ENCODE measurements at places on chromosomes 2 and 18.

- no peak for DNase-seq
Measured at GRCh38 chr18:79798999-79799370, 1.2 kb downstream of the KCNG2 start.

GRCh38 chr2:85866165-85866659, 22.6 kb downstream of the ST3GAL5 start:
- DNase-seq = no peak

GRCh38 chr2:905091-905832, 45.4 kb upstream of the SNTG2 start:
- DNase-seq = no peak

DNA sequence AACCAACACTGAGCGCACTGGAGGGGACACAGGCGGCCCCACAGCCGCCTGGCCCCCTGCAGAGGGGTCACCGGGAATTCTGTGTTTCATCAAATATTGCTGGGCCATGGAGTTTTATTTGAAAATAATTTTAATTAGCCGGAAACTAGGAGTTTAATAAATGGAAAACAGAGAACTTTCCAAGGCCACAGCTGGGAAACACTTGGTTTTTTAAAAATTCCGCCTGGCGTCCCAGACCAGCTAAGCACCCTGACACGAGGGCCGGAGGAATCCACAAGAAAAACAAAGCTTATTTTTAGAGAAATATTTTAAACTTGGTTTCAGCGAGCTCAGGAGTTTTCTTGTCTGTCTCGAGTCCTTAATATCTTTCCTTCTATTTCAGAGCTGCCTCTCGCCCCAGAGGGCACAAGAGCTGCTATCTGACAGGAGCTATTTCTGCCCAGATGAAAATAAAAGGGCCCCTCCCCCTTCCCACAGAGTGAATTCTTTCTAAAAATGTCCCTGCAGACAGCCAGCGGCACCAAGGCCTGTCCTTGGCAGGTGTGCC, 8.2 kb downstream of the ZFP36L2 start:
- DNase-seq = no peak

DNA sequence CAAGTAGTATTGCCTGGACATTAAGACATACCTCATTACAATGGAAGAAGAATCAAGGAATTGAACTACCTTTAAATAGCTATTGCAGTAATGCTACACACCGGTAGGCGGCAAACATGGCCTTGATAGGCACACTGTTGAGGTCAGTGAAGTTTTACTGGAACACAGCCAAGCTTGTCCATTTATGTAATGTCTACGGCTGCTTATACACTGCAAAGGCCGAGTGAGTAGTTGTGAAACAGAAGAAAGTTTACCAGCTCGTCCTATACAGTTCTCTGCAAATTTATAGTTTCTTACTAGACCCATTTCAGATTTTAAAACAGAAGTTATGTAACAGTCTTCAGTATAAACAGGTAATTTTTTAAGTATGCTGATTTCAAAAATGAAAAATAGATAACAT, 38.8 kb downstream of the PPP4R1 start:
- no peak for DNase-seq

DNA sequence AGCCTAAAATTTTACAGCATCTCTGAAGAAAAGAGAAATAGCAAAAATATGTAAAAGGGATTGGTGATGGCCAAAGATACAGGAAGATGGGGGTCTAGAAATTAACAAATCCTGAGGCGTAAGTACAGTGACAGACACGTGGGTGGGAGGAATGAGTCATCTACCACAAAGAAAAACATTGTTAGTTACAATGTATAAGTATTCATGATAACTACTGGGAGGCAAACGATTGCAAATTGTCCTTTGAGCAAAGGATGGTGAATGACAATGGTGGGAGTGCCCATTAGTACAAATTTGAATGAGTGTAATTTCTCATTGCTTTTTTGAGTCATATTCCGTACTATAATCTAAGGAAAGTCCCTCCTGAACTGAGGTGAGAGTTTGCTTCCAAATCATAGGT, 809.0 kb upstream of the FAM98A start:
- no peak for DNase-seq

GRCh38 chr2:128304715-128305554, 13.7 kb downstream of the HS6ST1 start:
- peak; percentile 19 for DNase-seq

- no peak for DNase-seq
Measured at GRCh38 chr18:30572214-30572613, 470.3 kb downstream of the DSC3 start.

GRCh38 chr2:148282201-148282600, 261.3 kb downstream of the MBD5 start:
- DNase-seq = no peak

DNA sequence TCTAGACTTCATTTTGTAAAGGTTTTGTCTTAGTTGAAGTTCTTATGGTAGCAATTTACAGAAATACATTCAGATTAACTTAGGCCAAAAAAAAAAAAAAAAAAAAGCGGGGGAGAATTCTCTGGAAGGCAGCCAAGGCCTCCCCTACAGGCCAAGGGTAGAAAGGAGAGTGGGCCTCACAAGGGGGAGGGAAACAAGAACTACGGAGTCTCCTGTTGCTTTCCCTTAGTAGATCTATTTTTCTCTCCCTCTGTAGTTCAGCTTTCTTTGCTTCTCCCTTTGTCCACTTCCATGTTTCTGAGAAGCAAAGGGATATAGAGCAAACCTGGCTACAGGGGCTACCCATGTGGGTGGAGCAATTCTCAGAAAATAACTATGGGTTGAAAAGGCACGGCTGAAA, 2.4 kb upstream of the STK11IP start:
- no peak for DNase-seq

DNA sequence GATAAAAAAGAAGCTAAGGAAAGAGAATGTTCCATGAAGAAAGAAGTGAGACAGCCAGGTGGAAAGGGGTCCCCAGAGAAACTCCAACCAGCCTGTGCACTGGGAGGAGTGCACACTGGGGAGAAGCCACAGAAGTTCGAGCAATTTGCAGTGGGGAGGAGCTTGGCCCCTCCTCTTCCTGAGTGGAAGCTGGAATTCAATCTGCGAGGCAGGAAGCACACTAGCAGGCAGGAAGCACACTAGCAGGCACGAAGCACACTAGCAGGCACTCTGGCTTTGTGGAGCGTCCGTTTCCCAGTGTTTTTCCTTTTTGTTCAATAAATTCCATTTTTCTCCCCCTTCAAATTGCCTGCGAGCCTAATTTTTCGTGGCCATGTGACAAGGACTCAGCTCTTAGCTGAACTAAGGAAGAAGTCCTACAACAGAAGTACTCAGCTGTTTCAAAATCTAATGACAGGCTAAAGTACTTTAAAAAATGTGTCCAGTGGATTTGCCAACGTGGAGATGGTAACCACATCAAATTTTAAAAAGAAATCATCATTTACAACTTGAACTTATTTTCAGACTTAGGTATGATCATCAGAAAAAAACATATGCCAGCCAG, 21.4 kb upstream of the SPIRE1 start:
- DNase-seq = no peak

- DNase-seq = no peak
Measured at GRCh38 chr2:26975102-26975501, 4.7 kb downstream of the MAPRE3 start.

- DNase-seq = no peak
Measured at GRCh38 chr2:67997528-67997900, 65.3 kb downstream of the C1D start.

DNA sequence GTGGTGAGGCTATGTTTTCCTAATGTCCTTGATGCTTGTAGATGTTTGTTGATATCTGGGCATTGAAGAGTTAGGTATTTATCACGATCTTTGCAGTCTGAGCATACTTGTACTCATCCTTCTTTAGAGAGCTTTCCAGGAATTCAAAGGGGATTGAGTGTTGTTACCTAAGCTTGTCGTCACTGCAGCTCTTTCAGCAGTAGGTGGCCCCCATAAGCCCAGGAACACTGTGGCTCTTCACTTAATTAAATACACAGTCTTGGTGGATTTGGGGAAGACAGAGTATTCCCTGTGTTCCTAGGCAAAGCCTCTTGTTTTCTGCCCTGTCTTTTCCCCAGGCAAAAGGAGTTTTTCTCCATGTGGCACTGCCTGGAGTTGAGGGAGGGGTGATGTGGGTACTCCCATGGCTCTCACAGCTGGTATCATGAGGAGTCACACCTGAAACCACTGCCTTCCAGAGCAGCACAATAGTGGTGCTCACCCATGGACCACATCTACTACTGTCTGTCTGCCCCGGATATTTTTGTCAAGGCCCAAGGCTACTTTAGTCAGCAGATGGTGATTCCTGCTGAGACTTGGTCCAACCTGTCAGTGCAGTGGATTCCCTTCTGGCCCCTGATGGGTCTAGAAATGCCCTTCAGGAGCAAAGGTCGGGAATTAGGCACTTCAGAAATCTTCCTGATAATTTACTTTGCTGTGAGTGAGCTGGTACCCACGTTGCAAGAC, 95.7 kb downstream of the GALNT13 start:
- no peak for DNase-seq

DNA sequence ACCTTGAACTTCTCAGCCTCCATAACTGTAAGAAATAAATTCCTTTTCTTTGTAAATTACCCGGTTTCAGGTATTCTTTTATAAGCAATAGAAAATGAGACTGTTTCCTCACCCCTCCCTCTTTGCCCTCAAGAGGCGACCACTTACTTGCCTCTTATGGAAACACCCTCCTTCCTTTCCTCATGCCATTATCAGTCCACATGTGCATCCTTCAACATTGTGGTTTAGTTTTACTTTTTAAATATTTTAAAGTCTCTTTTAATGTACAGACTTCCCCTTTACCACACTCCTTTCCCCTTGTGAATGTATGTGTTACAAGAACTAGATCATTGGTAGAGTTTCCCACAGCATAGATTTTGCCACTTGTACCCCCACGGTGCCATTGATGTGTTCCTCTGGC, 202.4 kb upstream of the SIX2 start:
- no peak for DNase-seq

DNA sequence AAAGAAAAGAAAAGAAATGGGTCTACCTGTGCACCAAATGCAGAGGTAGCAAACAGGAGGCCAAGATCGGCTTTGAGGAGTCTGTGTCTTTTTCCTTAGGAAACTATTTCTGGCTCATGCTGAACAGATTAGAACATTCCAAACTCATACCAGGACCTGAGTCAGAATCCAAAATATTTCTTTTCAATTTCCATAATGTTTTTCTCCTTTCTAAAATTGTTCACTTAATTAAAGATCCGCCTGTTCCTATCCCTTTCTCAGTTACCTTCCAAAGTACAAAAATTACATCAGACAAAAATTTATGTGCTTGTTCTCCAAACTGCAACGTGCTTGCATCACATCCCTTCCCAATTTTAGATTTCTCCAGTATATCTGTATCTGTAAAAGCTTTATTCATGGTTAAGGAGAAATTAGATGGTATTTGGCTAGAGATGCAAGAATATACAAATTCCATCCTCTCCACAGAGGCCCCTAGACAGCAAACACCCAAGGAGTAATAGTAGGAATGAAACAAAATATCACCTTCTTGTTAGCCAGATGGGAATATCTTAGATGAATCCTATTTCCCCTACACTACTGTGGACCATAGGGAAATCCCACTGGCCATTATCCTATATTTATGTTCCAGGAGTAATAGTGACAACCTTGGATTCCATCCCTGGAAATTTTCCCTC, 130.6 kb downstream of the LNPK start:
- DNase-seq = no peak

DNA sequence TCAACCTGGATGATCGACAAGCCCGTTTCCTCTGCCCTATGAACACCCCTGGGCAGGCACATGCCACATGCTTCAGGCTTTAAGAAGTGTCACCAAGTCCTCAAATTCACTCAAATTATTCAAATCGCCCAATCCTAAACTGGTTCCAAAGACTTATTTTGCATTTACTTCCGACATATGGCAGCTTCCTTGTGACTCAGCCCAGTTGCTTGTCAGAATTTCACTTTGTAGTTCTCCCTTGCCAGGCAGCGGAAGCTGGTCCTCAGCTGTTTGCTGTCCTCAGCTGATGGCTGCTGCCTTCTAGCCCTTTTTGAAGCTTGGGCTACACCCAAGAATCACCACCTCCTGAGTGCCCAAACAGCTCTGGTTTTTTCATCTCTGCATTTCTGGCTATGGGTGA, 105.4 kb upstream of the LMAN1 start:
- no peak for DNase-seq

DNA sequence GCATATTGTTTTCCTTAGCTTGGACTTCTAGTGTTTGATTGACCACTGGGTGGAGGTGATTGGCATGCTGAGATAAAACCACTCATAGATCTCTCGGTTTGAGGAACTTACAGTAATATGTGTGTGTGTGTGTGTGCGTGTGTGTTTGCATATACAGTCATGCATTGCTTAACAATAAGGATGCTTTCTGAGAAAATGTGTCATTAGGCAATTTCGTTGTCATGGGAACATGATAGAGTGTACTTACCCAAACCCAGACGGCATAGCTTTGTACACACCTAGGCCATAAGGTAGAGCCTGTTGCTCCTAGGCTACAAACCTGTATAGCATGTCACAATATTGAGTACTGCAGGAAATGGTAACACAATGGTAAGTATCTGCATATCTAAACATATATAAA, 167.3 kb downstream of the NYAP2 start:
- peak; percentile 5 for DNase-seq

GRCh38 chr2:148338541-148338940, 306.0 kb upstream of the EPC2 start:
- DNase-seq = no peak

DNA sequence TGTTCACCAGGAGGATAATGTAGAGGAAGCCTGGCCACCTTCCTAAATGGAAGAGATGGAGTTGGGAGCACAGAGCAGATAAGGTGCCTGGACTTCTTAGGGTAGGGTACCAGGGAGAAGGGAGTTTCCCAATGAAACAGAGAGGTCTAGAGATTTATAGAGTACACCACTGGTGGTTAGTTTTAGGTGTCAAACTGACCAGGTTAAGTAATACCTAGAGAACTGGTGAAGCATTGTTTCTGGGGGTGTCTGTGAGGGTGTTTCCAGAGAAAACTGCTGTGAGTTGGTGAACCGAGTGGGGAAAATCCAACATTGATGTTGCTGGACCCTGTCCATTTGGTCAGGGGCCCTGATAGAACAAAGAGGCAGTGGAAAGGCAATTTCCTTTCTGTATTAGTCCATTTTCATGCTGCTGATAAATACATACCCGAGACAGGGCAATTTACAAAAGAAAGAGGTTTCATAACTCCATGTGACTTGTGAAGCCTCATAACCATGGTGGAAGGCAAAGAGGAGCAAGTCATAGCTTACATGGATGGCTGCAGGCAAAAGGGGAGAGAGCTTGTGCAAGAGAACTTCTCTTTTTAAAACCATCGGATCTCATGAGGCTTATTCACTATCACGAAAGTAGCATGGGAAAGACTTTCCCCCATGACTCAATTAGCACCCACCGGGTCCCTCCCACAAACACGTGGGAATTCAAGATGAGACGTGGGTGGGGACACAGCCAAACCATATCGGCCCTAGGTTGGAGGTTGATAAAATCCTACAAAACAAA, 260.8 kb downstream of the CBLN2 start:
- no peak for DNase-seq

- no peak for DNase-seq
Measured at GRCh38 chr2:101340141-101340551, 31.6 kb upstream of the RNF149 start.

- DNase-seq = no peak
Measured at GRCh38 chr2:236894791-236895190, 190.9 kb upstream of the COPS8 start.
